ENCODE measurements at places on chromosomes 12 and 14.

DNA sequence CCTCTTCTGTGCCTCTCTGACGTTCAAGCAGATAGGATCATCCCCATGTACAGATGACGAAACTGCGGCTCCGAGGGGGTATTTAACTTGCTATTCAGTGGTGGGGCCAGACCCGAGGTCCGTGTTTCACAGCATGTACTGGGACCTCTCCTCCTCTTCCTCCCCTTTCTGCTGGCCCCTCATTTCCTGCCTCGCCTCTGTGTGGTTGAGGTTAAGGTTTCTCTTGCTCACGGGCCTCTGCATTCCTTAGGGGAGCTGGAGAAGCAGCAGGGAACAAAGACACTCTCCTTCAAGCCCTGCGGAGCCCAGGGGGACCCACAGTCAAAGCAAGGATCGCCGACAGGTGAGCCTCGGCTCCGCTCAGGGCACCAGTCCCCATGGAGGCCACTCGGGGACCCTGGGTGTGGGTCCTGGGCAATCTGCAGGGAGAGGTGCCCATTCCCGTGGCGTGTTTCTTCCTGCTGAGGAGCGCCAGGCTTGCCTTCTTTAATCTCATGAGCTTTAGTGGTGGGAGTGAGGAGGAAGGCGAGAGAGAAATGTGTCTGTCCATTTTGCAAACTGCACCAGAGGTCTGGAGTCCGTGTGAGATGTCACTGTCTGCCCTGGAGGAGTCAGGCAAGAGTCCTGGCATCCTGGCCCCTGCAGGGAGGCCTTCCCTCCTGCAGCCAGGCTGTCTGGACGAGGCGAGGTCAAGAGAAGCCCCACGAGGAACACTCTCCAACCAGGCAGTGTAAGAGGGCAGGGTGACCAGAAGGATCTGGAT is 45.0 kb downstream of the SLC6A12 start:
- DNase-seq: no peak

DNA sequence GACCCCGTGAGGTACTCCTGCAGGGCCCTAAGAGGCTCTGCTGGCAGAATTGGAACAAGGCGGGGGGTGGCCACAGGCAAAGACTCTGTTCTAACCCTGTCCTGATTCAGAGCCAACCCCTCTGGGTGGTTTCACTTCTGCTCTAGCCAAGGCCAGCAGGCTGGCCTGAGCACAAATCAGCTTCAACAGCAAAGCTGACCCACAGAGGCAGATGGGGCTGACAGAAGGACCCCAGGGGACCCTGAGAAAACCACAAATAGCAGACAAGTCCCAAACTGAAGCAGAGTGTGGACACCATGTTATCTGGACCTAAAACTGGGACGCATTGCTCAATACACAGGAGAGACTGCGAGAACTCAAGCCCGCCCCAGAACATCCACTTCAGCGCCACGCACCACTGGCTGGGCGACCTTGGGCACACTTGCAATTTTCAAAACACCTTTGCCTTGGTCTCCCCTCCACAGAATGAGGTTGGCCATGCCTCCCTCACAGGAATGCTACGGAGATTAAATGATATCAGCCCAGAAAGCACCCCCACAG is 76.4 kb upstream of the DICER1 start:
- DNase-seq: no peak

- no peak for DNase-seq
Observed at GRCh38 chr14:22973217-22974032, 8.9 kb downstream of the AJUBA start.

GRCh38 chr14:99554757-99555531 is 49.1 kb downstream of the CCDC85C start:
- DNase-seq: no peak

- DNase-seq: no peak
Observed at GRCh38 chr14:31386271-31386670, 34.1 kb downstream of the HEATR5A start.

DNA sequence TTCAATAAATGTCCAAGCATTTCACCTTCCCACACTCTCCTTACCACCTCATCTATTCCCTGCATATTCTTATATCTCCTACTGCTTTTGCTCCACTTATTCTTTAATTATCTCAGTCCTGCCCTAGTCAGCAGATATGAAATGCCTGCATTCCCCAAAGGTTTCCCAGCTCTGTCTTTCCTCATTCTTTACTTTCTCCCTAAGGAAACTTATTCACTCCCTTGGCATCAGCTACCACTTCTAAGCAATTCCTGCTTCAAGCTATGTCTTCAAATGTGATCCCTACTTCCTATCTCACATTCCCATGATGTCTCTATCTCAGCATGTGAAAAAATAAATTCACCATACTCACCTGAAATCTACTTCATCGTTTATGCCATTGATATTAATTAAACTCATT is 111.8 kb downstream of the CAPZA3 start:
- no peak for DNase-seq

DNA sequence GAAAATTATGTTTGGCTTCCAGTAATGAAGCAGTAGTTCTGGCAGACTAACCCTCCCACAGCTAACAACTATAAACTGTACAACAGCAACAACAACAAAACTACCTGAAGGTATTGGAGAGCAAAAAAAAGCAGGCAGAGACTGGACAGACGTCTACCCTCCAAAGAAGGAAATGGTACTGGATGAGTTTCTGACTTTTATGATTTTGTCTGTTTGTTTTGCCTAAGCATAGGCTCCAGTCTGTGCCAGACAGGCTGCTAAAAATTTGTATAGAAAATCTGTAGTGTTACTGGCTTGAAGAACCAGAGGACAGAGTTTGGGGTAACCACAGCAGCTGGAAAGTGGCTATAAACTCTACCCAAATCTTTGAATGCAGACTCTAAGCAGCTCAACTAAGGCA is 131.3 kb downstream of the SLC25A47 start:
- no peak for DNase-seq

GRCh38 chr12:22285846-22286245 is 48.7 kb downstream of the ST8SIA1 start:
- no peak for DNase-seq

- no peak for DNase-seq
Observed at GRCh38 chr12:59453475-59453874, 142.4 kb upstream of the SLC16A7 start.

- DNase-seq: no peak
Observed at GRCh38 chr14:92780444-92781232, 13.5 kb upstream of the GOLGA5 start.

GRCh38 chr14:91410771-91411536 is 6.7 kb downstream of the CCDC88C start:
- DNase-seq: no peak

GRCh38 chr12:3685830-3686229 is 67.1 kb downstream of the CRACR2A start:
- no peak for DNase-seq

DNA sequence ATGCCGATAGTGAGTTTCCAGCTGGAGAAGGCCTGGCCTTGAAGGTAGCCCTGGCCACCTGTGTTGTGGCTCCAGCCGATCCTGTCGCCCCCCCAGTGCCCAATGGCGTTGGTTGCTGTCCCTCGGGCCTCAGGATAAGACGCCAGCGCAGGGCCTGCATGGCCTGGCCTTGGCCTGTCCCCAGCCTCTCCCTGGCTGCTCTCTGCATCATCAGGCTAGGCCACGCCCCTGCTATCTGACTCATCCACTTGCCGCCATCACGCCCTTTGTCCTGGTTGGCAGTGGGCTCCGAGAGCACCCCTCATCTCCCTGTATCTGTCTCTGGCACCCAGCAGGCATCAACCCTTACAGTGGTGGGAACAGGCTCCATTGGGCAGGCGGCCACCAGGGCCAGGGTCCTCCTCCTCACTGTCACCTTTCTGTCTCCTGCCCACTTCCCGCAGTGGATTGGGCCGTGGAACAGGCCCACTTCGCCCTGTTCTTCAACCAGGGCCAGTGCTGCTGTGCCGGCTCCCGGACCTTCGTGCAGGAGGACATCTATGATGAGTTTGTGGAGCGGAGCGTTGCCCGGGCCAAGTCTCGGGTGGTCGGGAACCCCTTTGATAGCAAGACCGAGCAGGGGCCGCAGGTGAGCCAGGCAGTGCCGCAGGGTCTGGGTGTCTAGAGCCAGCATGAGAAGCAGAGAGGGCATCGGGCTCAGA is 25.6 kb downstream of the ALDH2 start:
- no peak for DNase-seq

- DNase-seq: no peak
Observed at GRCh38 chr12:47851303-47851952, 31.7 kb upstream of the HDAC7 start.
